ENCODE measurements at places on chromosomes 7 and 10.

GRCh38 chr7:76151932-76152331 lies 49.8 kb upstream of the SRRM3 start:
- no peak for DNase-seq

- DNase-seq, result no peak
Measured at GRCh38 chr7:50226145-50226544, 78.4 kb upstream of the IKZF1 start.

- DNase-seq, result no peak
Measured at GRCh38 chr7:131100357-131101054, 227.2 kb upstream of the MKLN1 start.

DNA sequence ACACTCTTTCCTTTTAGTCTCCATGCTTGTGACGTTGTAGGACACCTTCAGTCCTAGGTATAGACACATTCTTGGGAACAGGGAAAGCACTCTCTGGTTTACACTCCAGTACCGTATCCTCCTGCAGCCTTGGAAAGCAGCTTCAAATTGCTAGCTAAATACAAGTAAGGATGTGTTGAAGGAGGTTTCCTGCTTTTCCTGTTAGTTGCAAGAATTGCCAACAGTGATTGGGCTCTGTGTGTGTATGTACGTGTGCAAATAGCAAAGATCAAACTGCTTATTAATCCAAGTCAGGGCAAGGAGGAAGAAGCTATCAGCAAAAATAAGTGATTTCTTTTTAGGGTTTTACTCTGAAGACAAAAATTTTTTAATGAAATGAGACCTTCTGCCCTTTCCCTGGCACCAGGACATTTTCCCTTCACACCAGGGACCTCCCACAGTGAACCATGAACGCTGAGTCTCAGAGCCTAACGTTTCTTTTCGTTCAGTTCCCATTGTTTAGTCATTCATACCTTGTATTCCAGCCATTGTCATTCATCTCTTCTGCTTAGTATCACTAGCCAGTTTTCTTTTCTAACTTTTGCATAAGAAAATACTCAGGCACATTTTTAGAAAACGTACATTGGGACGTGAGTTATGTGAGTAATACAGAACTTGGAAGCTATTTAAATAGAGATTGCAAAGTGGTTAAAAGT lies 36.9 kb upstream of the AUTS2 start:
- DNase-seq, result no peak

- DNase-seq, result no peak
Measured at GRCh38 chr7:131921016-131921415, 364.6 kb upstream of the PODXL start.

GRCh38 chr10:1369665-1370064 lies 313.5 kb downstream of the WDR37 start:
- no peak for DNase-seq

DNA sequence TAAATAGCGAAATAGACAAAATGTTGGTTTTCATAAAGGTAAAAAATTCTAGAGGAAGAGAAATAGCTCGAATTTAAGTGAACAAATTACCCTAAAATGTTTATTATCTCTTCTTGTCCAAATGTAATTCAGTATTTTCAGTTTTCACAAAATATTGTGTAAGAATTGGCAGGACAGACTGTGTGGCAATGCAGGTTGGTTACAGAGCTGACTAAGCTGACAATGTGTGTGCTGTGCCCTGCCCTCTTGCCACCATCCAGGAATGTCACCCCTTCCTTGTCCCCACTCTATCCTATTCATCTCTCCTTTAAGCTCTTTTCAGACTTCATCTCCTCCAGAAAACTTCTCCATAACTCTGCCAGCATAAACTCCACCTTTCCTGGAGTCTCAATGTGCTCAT lies 46.1 kb downstream of the COL28A1 start:
- DNase-seq, result no peak

DNA sequence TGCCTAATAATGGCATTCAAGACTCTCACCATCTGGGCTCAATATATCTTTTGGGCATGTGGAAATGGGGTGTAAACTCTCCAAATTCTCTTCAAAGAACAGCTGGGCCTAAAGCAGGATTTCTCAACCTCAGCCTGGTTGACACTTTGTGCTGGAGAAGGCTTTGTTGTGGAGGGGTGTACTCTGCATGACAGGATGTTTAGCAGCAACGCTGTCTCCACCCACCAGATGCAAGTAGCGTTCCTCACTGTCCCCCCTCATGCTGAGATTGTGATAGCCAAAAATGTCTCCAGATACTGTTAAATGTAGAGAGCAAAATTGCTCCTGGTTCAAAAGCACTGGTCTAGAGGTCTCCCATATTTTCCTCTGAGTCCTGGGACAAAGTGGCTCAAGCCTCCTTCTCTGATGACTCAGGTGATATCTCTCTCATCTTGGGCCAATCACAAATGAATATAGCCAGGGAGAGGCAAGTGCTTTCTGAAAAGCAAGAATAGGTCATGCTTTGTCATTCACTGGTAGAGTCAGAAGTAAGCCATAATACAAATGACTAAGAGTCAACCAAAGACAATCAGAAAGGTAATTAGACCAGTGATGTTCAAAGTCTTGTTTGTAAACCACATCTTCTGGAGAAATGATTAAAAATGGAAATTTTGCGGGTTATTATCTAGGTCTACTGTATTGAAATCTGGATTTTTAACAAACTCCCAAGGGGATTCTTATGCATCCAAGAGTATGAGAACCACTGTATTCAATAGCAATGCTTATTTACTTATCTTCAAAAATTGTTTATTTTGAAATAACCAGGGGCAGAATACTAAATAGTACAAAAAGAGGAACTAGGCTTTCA lies 330.8 kb downstream of the PTEN start:
- peak; percentile 28 for DNase-seq

- DNase-seq, result no peak
Measured at GRCh38 chr7:53426145-53426750, 390.8 kb downstream of the POM121L12 start.

DNA sequence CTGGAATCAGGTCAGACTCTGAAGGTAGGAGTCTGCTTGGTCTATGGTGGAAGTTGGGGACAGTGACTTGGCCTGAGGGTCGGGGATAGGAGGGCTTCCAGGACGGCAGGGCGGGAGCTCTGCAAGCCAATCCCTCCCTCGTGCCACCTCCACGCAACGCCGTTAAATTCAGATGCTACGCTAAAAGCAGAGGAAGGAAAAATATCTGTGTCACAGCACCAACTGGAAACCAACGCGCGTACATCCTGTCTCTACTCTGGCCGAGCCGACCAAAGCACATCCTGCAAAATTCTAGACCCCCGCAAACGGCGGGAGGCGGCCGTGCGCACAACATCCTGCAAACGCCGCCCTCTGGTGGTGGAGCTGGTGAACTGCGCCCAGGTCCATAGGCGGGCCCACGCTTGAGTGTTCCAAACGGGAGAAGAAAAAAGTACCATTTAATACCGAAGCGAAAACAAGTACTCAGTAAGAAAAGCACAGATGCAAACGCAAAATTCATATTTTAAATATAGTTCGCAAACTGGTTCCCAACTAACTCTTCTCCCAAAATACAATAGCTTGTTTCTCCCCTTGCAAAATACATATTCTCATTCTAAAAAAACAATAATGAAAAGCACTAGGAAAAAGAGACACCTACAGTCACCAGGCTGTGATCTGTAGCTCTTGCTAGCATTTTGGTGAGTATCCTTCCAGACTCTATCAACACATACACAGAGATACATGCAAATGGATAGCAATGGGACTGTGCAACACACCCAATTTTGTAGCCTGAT lies 45.7 kb upstream of the HSPA12A start:
- DNase-seq, result peak; percentile 73

- no peak for DNase-seq
Measured at GRCh38 chr10:102403115-102403514, 7.6 kb downstream of the NFKB2 start.

- DNase-seq, result no peak
Measured at GRCh38 chr10:13139150-13139549, 22.2 kb upstream of the MCM10 start.

GRCh38 chr10:71613261-71613777 lies 106.3 kb downstream of the C10orf105 start:
- peak; percentile 6 for DNase-seq

- DNase-seq, result no peak
Measured at GRCh38 chr10:45425621-45426563, 51.9 kb downstream of the ALOX5 start.

DNA sequence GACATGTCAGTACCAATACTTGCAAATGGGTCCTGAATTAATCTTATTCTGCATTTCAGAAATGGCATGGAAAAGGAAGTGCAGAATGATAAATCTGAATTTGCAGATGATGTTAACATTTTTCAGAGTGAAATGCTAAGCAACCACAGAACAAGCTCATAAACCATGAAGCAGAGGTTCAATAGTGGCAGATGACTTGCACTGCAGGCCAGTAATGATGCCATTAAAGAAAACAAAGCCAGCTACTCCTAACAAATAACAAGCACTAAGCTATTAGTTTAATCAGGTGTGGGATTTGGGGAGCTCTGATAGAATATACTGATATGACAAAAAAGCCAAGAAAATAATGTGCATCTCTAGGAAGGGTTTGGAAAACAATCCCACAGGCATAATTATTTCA lies 85.4 kb downstream of the FAM13C start:
- DNase-seq, result no peak

GRCh38 chr7:106417273-106417902 lies 132.6 kb upstream of the NAMPT start:
- DNase-seq, result no peak

GRCh38 chr7:34928052-34928451 lies 109.2 kb downstream of the DPY19L1 start:
- DNase-seq, result peak; percentile 44

DNA sequence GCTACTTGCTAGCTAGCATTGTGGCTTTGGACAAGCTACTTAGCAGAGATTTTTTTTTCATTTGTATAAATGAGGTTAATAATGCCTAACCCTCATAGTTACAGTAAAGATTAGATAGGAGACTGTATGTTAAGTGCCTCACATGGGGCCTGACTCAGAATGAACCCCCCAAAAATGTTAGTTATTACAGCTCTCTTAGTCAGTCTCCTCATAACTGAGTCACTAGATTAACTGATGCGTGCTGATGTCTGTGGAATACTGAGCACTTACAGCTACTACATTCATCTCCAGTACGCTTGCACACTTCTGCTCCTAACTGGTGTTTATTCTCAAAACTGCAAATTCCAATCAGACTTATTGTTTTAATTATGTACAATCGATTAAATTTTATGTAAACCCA lies 315.3 kb downstream of the SNX13 start:
- peak; percentile 88 for DNase-seq

GRCh38 chr7:98387131-98387530 lies 13.8 kb downstream of the BAIAP2L1 start:
- DNase-seq, result no peak

DNA sequence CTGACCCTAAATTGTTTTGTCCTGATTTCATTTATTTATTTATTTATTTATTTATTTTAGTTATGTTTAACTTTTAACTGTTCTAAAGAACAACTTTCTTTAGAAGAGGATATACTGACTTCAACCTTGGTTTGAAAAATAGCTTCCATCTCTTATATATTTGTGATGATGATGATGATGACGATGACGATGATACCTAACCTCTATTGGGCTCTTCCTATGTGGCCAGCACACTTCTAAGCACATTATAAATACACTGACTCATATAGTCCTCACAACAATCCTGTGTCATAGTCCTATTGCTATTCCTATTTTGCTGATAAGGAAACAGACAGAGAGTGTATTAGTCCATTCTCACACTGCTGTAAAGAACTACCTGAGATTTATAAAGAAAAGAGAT lies 162.9 kb upstream of the KIAA1217 start:
- DNase-seq, result no peak

- no peak for DNase-seq
Measured at GRCh38 chr7:22292531-22292930, 64.4 kb downstream of the RAPGEF5 start.

GRCh38 chr10:119657725-119658124 lies 6.5 kb downstream of the BAG3 start:
- DNase-seq, result no peak

DNA sequence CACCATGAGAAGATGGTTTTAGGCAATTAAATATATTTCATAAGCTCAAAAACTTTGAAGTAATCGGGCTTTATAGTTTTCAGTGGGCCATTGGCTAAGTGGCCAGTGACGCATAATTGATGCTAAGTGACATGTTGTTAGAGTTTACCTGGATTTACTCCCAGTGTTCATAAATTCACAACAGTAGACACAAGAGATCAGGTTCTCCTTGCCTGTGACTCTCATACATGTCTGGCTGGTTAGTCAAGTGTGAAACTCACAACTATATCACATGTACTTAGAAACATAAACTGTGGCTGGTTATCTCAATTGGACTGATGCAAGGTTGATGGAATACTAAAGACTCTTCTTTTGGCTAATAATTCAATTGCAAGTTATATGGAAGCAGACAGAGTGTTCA lies 26.2 kb downstream of the ASB15 start:
- no peak for DNase-seq

DNA sequence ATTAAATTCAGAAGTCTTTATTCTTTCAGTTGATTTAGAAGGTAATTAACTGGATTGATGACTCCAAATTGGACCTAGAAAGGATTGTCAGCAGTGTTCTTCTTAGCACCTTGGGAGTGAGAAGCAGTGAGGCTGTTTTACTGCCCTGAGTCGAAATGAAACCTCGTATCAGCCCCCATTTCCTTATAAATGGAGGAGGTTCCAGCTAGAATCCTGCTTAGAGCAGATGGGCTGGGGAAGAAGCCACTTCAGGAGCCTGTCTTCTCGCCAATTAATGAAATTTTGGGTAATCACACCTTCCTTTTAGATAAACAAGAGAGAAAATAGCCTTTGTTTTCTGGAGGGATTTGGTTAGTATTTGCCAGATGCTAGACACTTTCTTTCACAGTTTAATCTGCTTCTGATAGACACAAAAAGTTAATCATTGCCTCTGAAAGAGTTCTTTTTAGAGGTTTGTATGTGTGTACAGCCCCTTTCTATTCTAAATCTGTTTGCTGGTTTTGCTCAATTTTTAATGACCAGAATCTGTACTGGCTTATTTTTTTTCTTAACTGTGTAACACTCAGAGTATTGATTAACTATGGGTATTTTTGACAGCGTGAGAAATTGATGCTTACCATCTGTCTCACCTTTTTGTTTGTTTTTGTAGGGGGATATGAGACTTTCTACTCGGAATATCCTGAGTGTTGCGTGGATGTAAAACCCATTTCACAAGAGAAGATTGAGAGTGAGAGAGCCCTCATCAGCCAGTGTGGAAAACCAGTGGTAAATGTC lies 4.6 kb downstream of the DUSP5 start:
- DNase-seq, result no peak

- peak; percentile 91 for DNase-seq
Measured at GRCh38 chr10:31745612-31746376, 182.8 kb downstream of the ARHGAP12 start.

All from EL (cell line).